ENCODE measurements at places on chromosomes 5 and 9.

- DNase-seq = no peak
Measured at GRCh38 chr5:73599380-73599779, 26.6 kb upstream of the ARHGEF28 start.

- DNase-seq = no peak
Measured at GRCh38 chr5:44821164-44821563, 12.4 kb downstream of the MRPS30 start.

- no peak for DNase-seq
Measured at GRCh38 chr5:140356853-140357725, 2.9 kb upstream of the SLC4A9 start.

- DNase-seq = no peak
Measured at GRCh38 chr5:40307920-40308319, 371.8 kb upstream of the PTGER4 start.

DNA sequence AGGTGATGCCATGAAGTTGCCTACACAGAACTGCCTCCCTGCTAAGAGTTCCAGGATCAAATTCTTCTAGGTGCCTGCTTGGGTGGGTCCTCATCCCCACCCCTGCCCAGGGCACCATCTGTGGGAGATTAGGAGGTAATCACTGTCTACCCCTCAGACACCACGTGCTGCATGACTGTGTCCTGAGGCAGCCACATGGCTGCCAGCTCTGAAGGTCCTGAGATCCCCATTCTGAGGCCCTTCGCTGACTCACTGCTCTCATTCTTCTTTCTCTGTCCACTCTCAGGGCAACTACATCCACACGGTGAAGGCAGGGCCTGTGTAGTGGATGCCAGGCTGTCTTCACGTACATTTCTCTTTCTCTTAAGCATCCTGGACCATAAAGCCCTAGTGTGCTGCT is 222.9 kb upstream of the ANKRD55 start:
- DNase-seq = no peak

GRCh38 chr9:101736717-101737116 is 1.7 kb downstream of the GRIN3A start:
- peak; percentile 9 for DNase-seq

GRCh38 chr9:132711846-132712245 is 41.6 kb downstream of the GTF3C4 start:
- no peak for DNase-seq

Measured in activated CD4-positive, alpha-beta T cell treated with anti-CD3 and anti-CD28 coated beads for 48 hours (primary cell).